Right ventricle myocardium superior (tissue), 1 donor: ENCODE measurements at places on chromosomes 1 and 21. TPM values are rescaled to one million over a fixed set of nuclear protein-coding genes. Genes with fewer than 3 reads are reported as not detected.

Gene TAS1R2
- not detected for total RNA-seq

Gene PYCR2
- 60.3 TPM for total RNA-seq

Gene RSPH1
- total RNA-seq: not detected

Gene TPTE
- total RNA-seq: not detected

Gene CACHD1
- 4.2 TPM for total RNA-seq

DNA sequence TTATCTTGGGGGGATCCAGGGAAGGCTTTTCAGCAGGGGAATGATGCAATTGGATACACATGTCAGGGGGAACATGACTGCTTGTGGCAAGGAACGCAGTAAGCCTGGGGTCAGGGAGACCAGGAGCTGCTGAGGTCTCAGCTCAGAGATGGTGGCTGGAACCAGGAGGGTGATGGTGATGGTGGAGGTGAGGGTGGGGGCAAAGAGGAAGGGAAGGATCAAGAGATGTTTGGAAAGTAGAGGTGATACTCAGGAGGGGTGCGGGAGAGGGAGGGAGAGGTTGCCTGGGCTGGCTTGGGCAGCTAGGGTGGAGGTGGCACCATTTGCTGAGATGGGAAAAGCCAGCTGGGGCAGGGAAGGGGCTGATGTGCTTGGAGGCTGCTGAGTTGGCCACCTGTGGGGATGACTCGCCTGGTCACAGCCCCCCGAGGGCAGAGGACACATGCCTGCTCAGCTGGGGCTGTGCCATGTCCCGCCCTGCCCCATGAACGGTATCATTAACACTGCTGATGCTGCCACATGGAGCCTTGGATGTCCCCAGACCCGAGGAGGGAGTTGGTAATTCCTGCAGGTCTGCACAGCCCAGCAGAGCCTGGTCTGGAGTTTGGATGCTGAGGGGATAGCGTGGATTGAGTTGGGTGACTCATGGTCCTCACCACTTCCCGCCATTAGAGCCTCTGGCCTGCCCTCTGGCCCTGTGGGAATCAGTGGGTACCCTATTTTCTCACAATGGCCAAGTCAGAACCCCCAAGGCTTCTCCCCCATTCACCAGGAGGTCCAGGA, 6.3 kb upstream of the PADI1 start:
- DNase-seq: no peak

DNA sequence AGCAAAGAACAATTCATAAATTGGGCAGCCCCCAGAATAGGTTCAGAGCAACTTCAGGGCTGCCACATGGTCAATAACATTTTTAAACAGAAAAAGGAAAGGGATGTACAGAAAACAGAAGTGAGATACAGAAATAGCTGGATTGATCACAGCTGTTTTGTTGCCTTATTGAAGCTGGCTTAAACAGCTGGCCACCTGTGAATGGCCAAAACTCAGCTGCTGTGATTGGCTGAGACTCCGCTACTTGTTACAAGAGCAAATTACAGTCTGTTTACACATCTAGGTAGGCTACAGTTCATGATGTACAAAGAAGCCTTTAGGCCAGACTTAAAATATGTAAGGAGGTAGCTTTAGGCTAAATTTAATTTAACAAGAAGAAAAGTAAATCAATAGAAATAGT, 11.6 kb upstream of the IFNAR1 start:
- DNase-seq: no peak

- DNase-seq: no peak
These were observed 5.3 kb downstream of the C1orf174 start for GRCh38 chr1:3894626-3895278.

DNA sequence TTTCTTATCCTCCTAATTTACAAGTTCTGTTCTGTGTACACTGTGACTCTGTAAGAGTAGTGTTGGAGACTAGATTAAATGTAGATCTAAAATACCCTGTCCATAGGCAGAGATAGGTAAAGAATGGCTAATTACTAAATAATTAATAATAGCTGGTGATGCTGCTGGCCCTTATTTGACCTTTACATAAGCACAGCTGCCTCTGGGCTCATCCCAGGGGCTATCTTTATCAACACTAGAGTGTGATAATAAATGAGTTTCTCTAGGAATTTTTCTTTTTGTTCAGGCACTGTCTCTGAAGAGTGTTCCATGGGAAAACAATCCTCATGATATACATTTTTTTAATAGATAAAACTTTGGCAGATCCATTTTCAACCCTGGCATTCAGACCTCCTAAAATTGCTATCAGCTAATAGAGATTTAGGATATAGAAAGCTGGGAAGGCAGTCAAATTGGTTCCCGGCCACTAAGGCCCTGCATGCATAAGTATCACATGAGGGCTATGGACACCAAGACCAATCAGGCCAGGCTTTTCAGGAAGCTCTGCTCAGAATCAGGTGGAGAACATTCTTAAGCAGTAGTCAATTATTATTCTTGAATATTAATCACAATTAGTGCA, 107.2 kb downstream of the ROR1 start:
- no peak for DNase-seq

DNA sequence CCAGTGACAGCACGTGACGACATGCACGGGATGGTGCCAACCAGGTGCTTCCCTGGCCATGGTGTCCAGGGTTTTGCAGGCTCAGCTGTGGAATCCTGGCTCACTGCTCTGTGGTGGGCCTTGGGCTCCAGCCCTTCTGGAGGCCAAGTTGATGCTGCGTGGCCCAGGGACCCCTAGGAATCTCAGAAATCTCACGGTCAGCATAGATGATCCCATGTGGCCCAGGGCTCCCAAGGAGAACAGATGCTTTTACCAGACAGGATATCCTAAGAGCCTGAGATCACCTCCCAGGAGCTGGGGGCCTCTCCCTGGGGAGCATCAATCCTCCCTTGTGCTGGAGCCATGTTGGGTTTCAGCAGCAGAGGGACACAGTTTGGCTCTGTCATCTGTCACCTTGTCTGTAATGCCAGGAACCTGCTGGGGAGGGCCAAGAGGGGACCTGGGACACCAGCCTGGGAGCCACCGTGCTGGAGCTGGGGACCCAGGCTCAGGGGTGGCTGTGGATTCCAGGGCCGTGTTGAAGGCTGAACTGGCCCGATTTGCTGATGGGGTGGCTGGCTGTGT, 63.9 kb downstream of the TRIM11 start:
- no peak for DNase-seq

DNA sequence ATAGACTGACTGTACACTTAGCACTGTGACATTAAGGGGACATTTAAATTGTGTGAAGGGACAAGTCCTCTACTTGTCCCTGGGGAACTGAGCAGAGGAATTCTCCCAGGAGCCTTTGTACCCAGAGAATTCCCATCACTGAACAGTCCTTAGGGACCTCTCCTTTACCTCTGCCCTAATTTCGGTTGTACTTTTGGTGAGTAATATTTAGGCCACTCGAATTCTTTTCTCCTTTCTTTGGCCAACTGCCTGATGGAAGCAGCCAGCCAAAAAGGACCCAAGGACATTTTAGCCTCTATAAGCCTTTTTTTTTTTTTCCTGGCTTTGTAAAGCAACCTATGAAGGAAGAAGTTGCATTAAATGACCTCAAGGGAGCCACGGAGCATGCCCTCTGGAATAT, 71.5 kb downstream of the NR5A2 start:
- peak; percentile 45 for DNase-seq

DNA sequence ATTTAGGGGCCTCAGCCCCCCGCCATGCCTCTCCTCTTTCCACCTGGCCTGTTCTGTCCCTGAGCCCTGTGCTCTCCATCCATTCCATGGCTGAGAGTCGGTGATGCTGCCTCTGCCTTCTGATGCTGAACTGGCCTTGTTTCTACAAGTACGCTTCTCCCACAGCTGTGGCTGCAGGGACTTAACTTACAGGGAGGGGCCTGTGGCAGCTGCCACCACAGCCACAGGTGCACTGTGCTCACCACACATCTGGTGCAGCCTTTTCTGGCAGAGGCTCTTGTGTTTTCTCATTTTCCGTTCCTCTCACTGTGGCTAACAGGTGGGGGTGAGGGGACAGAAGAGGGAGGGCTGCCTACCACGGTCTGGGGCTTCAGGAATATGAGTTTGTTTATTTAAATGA, 4.2 kb downstream of the FMO1 start:
- no peak for DNase-seq

GRCh38 chr1:33256471-33257206, at the start of gene ZNF362:
Gene ZNF362 (plus strand): TSS chr1:33256492. CDS start chr1:33270575, 14,083 bp downstream.
- DNase-seq: peak; percentile 78

DNA sequence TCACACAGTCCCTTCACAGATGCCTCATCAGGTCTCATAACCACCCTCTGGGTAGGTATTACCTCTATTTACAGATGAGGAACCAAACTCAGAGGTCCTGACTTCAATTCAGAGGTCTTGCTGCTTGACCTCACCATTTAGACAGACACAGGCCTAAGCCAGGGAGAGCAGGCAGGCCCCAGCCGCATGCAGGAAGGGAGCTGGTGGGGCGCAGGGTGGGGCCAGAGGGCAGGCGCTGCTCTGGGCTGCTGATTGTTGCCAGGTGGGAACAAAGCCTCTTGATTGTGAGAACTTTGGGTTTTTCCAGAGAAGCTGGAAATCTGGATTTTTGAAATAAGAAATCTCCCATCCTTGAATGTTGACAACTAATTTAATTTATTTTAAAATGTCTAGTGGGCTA, 19.9 kb upstream of the PRELP start:
- DNase-seq: no peak

DNA sequence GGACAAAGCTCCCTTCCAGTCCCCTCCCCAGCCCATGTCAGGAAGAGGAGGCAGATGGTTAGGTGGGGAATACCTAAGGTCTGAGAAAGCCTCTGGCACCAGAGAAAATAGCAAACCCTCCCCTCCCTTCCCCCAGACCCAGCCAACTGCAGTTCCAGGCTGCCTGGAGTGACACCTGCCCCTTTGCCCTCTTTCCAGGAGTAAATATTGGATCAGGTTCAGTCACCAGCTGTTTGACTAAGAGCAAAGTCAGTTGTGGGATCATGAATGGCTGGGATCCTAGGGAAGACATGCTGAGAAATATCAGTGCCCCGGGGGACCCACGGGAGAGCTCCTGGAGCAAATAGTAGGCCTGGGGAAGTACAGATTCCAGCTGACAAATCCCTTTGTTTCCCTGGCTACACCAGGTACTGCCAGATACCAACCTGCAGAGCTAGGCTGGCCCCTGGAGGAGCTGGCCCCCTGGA, 12.2 kb upstream of the CDK18 start:
- no peak for DNase-seq

DNA sequence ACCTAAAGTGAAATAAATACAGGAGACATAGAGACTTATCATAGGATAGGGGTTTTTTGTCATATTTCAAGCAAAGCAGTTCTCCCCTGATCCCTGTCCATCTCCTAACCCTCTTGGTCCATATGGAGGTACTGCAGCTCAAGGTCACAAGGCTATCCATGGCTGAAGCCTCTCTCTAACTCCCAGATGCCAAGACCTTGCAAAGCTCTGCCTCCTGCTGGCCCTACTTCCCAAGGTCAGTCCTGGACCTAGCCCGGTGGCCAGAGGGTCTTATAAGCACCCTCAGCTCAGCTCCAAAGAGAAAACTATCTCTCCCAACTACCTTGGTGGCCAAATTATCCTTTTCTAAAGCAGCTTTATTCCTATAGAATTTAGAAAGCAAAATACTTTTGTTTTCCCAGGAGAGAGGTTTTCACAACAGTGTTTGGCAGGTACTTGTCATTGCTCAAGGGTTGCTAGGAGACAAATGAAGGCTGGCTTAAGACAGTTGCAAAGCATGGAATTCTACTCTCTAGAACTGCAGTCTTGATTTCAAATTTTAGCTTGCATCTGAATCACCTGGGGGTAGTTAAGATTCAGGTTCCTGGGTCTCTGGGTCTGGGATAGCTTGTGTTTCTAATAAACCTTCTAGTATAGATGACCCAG, 121.5 kb downstream of the XCL2 start:
- no peak for DNase-seq

DNA sequence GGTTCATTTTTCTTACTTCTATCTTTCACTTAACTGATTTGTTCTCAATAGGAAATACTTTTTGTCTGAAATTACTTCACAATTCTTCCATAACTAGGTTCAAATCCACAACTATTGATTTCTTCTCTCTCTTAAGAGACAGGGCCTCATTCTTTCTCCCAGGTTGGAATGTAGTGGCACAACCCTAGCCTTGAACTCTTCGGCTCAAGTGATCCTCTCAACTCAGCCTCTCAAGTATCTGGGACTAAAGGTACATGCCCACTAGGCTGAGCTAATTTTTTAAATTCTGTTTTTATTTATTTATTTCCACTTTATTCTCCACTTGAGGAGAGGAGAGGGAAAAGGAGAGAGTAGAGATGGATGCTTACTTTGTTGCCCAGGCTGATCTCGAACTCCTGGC, 370.4 kb upstream of the PLXNA2 start:
- no peak for DNase-seq

GRCh38 chr1:189787201-189787600, 690.5 kb downstream of the BRINP3 start:
- DNase-seq: no peak

GRCh38 chr1:6086762-6087376, 41.2 kb downstream of the KCNAB2 start:
- DNase-seq: no peak

- no peak for DNase-seq
These were observed 3.3 kb downstream of the WNT3A start for GRCh38 chr1:228009828-228010775.

GRCh38 chr1:22295856-22296255, 153.0 kb upstream of the WNT4 start:
- no peak for DNase-seq

DNA sequence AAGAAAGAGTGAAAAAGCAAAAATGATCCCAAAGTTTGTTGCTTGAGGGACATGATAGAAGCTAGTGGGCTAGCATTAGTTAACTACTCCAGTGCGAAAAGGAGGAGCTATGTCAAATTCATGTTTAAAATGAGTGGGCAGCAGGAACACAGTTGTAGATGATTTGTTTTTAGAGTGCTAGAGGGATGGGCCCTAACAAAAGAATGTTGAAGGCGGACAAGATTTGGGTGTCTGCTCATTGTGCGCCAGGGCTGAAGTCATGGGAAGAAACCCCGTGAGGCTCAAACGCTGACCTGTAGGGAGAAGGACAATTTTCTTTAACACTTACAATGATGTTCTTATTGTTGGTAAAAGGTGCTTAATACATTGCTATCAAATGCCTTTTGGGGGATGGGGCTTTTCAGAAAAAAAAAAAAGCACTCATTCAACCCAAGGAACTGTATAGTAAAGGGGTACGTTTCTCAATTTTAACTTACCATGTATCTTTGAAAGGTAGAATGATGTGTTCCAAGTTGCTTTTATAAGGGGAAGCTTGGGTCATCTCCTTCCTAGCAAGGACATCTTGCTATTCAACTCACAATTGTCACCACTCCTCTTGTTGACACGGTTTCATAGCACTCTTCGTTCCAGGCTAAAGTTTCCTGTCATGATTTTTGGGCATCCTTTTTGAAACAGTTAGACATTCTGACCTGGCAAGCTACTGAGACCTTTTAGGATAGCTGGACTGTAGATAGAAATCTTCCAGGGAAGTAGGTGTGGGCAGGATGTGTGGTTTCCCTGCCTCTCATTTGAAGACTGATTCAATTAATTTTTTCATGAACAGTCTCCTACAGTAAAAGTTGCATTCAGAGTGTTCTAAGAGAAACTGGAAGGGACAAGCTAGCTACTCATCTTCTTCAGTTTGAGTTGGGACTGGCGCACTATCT, 53.0 kb upstream of the CNN3 start:
- no peak for DNase-seq
